Immature natural killer cell (primary cell): ENCODE measurements at places on chromosomes 13 and 19. TPM values are rescaled to one million over a fixed set of nuclear protein-coding genes. Genes with fewer than 3 reads are reported as not detected.

NR2F6 gene
- polyA plus RNA-seq, result 0.94 TPM

PSPN gene
- polyA plus RNA-seq, result 0.73 TPM

ZNF730 gene
- polyA plus RNA-seq, result not detected

PGLYRP2 gene
- 0.17 TPM for polyA plus RNA-seq

CEACAM4 gene
- polyA plus RNA-seq, result not detected

KLK11 gene
- polyA plus RNA-seq, result not detected

DNA sequence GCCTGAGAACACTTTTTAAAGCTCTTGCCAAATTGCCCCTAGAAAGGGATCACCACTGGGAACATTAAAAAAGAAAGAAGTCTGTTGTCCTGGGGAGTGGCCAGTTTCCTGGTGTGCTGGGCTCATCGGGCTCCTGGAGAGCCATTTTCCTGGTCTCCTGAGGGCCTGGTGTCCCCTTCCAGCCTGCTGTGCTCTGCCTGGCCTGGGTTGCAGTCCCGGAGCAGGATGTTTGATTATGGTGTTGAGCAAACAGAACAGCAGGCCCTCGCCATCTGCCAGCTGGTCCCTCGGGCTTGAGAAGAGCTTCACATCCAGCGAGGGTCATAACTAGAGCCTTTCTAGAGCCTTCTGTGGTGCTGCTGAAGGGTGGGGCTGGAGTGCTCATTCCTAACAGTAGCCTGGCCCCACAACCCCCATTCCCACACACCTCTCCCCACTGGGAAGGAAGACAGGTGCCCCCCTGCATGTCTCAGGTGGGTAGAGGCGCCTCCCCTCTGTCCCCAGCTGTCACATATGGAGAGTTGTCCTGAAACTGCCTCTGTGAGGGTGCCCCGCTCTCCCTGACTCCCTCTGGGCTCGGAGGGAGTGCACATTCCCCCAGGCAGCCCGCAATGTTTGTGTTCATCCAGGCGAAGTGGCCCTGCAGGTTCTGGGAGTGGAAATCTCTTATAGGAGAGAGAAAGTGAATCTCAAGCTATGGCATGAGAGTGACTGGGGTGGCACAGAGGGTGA is 151.1 kb downstream of the SIPA1L3 start:
- H3K4me3 ChIP-seq, result no peak overlapping the region
- DNase-seq, result no peak
- H3K27ac ChIP-seq, result no peak overlapping the region
- no peaks in the 10 kb centered on the region for H3K36me3 ChIP-seq
- H3K4me1 ChIP-seq, result peaks cover 2% of the 10 kb centered on the region

- H3K4me3 ChIP-seq, result peak overlapping the region; percentile 96
- peaks cover 37% of the 10 kb centered on the region for H3K4me1 ChIP-seq
- H3K27me3 ChIP-seq, result peaks cover 12% of the 10 kb centered on the region
These were observed 1.2 kb upstream of the ZNF574 start for GRCh38 chr19:42074513-42075363.

GRCh38 chr19:18639706-18640243 is 2.9 kb downstream of the KLHL26 start:
- peaks cover 46% of the 10 kb centered on the region for H3K4me1 ChIP-seq
- peaks cover 1% of the 10 kb centered on the region for H3K27me3 ChIP-seq
- no peak for DNase-seq
- H3K36me3 ChIP-seq, result no peaks in the 10 kb centered on the region
- H3K27ac ChIP-seq, result no peak overlapping the region

DNA sequence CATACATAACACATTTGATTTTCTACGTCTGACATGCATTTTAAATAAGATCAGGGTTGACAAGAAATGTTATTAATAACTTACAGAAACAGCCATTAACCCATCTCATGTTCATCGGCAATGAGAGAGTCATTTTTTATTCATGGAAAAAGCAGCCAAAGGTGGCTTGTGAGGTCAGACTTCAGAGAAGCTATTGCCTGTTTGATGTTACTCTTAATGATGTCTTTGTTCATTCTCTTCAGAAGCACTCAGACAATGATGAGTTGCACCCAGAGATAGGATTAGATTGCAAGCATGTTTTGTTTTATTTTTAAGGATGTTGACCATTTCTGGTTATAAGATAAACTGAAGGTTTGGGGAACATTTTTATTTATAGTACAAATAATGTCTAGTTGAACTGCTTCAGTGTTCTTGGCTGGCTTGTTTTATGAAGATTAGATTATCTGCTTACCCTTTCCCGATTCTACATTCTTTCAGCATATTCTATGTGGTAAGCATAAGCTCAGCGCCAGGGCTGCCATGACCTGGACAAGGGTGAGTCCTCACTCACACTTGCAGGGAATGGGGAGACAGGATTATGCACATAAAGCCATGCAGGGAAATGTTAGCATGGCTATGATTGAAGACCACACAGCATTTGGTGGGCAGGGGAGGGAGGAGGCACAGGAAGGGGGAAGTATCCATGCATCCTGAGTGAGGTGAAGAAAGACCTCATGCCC is 288.1 kb downstream of the MTUS2 start:
- H3K4me3 ChIP-seq, result no peak overlapping the region
- no peak for DNase-seq
- H3K36me3 ChIP-seq, result no peaks in the 10 kb centered on the region
- no peak overlapping the region for H3K27ac ChIP-seq
- H3K27me3 ChIP-seq, result no peaks in the 10 kb centered on the region

DNA sequence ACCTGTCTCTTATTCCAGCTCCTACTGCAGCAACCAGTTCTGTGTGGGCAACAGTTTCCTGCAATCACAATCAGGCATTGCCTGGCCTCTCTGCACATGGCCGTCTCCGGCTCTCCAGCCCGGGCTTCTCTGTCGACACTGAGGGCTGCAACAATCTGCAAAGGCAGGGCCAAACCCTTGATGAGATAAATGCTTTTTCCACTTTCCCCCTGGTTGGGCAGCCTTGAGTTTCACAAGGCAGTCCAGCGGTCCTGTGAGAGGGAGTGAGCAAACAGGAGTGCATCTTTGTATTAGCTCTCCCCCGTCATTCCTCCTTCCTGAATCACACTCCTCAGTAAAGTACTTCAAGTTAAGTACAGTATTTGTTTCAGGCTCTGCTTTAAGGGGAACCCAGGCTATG is 40.7 kb upstream of the VWA8 start:
- no peak overlapping the region for H3K27ac ChIP-seq
- no peak overlapping the region for H3K4me3 ChIP-seq
- H3K4me1 ChIP-seq, result no peaks in the 10 kb centered on the region
- peaks cover 2% of the 10 kb centered on the region for H3K27me3 ChIP-seq
- no peak for DNase-seq

DNA sequence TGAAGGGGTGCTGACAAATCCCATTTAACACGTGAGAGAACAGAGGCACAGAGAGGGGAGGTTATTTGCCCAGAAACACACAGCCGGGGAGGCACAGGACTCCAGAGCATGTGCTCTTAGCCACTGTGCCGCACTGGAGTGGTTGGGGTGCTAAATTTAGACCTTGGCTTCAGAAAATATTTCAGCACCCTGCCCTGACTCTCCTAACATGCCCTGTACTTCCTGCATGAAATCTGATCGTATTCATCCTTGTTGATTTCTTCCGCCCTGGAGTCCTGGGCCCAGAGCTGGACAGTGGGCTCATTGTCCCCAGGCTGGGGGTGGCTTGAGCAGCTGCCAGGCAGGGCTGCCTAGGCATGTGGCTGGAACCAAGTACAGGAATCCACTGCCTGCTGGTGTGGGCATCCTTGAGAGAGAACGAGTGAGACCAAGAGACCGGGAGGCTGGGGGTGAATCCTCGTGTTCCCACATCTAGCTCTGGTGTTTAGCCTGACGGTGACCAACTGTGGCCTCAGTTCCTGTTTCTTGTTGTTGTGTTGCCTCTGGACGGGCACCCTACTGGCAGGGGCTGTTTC is 5.3 kb downstream of the SLC27A1 start:
- H3K4me1 ChIP-seq, result peaks cover 15% of the 10 kb centered on the region
- H3K36me3 ChIP-seq, result no peaks in the 10 kb centered on the region
- no peak overlapping the region for H3K27ac ChIP-seq
- no peak overlapping the region for H3K4me3 ChIP-seq

DNA sequence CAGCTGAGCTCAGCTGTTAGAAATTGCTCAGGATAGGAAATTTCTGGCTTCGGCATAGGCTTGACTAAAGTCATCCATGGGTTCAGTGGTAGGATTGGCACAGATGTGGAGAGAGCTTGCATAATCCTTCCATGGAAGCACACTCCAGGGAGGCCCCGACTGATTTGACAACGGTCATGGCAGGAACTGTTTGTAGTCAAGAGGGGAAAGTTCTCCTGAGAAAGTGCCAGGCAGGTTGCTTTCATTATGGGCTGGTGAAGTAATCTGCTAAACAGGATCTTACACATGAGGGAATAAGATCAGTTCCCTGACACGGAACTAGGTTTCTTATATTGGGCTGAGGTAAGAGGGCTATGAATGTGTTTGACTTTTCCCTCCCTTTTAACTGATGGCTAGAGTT is 120.1 kb downstream of the RGCC start:
- H3K36me3 ChIP-seq, result peaks cover 36% of the 10 kb centered on the region
- H3K4me1 ChIP-seq, result peaks cover 8% of the 10 kb centered on the region
- H3K27ac ChIP-seq, result peak overlapping the region; percentile 24
- no peak for DNase-seq
